ENCODE measurements at places on chromosomes 1 and 21. TPM values are rescaled to one million over a fixed set of nuclear protein-coding genes. Genes with fewer than 3 reads are reported as not detected.
A peak's percentile ranks its signal among the peaks of the same experiment; 100 is the strongest.

GRCh38 chr1:177243773-177244172 is 73.0 kb downstream of the BRINP2 start:
- DNase-seq = no peak

GRCh38 chr1:183505454-183506089 is 33.3 kb downstream of the SMG7 start:
- no peak for DNase-seq

DNA sequence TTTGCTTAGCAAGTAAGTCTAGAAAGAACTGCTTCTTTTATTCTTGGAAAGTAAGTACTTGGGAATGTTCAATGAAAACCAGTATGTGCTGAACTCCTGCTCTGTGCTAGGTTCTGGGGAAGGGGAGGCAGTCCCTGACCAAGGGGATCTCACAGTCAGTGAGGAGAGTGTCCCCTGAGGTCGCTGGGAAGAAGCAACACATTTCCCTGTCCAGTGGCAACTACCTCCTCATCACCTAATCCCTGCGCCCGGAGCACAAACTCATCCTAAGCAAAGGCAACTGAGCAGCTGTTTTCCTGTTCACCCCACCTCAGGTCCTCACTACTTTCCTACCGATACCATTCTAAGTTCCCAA is 61.7 kb upstream of the ANGPTL1 start:
- DNase-seq = peak; percentile 40

GRCh38 chr1:236980673-236981072 is 23.6 kb downstream of the MT1HL1 start:
- no peak for DNase-seq

- no peak for DNase-seq
Observed at GRCh38 chr21:19340303-19340702, 936.7 kb upstream of the TMPRSS15 start.

DNA sequence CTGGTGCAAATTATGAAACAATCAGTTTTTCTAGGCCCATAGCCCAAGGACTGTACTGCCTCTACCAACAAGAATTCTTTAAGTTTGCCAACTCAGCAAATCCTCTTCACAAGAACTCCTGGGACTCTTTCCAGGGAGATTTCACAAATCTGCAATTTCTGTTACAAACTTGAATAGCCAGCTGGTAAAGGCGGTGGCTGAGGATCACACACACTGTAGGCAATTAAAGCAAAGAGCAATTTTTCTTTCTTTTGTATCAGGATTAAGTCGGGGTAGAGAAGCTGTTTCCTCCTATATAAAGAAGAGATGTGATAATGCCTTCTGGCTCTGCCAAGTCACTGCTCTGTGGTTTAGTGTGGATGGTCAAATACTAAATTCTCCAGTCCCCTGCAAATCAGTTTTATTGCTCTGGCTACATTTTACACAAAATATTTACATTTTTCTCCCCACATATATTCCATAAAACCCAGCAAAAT is 1.7 kb downstream of the ALDH9A1 start:
- DNase-seq = no peak

DNA sequence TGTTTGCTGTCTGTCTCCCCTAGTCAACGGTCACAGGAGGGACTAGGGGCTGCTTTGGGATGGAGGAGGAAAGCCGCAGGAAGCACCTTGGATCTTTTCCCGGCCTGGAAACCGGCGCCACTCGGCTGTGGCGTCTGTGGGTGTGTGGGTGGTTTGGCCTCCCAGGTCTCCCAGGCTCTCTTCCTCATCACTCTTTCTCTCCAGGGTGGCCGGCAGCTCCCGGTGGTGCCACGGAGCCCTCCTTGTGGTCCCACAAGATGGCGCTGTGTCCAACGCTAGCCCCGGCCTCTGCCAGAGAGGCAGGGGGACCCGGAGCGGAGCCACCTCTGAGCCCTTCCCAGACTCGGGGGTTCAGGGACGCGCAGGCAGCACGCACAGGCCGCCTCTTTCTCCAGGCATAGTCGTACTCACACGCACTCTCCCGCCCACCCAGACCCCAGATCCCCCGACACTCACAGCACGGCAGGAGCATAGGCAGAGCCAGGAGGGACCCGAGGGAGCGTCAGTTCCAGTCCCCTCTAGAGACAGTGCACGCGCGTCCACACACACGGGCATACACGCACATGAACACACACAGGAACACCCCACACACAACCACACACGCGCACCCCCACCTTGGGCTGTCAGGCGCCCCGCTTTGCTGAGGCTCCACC is 31.2 kb downstream of the CDCP2 start:
- peak; percentile 86 for DNase-seq

- no peak for DNase-seq
Observed at GRCh38 chr1:100543640-100544039, 5.7 kb downstream of the GPR88 start.

DNA sequence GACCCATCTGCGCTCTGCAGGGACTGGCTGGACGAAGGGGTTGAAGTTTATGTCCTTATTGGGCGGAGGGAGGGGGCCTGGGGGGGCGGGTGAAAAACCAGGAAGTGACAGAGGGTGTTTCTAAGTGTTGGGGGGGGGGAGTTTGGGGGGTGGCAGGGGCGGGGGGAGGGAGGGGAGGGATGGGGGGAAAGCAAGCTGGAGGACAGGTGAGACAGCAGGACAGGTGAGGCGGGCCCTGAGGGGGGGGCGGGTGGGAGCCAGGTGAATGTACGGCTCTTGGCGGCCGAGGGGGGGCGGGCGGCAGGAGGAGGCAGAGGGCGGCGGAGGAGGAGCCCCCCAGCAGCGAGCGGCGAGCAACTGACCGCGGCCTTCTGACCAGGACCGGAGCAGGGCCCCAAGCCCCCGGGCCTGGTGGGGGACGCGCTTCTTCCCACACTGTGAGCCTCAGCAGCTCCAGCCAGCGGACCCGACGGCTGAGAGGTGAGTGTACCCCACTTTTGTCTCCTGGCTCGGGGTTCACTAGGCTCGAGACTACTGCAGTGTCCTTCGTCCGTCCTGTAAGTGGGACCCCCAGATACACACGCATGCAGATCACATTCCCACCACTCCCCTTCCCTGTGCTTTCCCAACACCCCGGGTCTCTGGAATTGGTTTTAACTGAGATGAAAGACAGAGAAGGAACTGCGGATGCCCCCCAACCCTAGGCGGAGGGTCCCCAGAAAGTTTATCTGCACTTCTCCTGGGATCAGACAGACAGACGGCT is at the start of gene ZBTB7B:
Gene ZBTB7B, plus strand, starts transcription at position 339 of the 763 bp plus-strand sequence. CDS start 11,859 bp downstream, outside the sequence.
- peak; percentile 68 for DNase-seq

Gene CR1L
- total RNA-seq = not detected

Gene RIPPLY3
- not detected for total RNA-seq

Gene VWA5B1
- total RNA-seq = not detected

Gene PROK1
- not detected for total RNA-seq

Gene GBP7
- not detected for total RNA-seq

Gene TNFSF18
- total RNA-seq = not detected

Measured in left ventricle myocardium superior (tissue), 1 donor.